Liver (tissue), 10 donors: ENCODE measurements at places on chromosomes 4 and X. TPM values are rescaled to one million over a fixed set of nuclear protein-coding genes. Genes with fewer than 3 reads are reported as not detected.

The FATE1 gene
- polyA plus RNA-seq: not detected

The PITX2 gene
- not detected for polyA plus RNA-seq

The TMEM164 gene
- 1.8 TPM for polyA plus RNA-seq

The SHROOM2 gene
- 3.4 TPM for polyA plus RNA-seq

The SLC10A4 gene
- polyA plus RNA-seq: not detected

The INTU gene
- polyA plus RNA-seq: 0.97 TPM

The ADAM29 gene
- not detected for polyA plus RNA-seq

The SMIM10 gene
- 0.53 TPM for polyA plus RNA-seq

The SATL1 gene
- polyA plus RNA-seq: not detected

The LGI2 gene
- not detected for polyA plus RNA-seq

The MBTPS2 gene
- 5.6 TPM for polyA plus RNA-seq

The CTAG1B gene
- not detected for polyA plus RNA-seq

The FAM47A gene
- not detected for polyA plus RNA-seq

The ZCCHC12 gene
- not detected for polyA plus RNA-seq

The TRIM61 gene
- polyA plus RNA-seq: 0.13 TPM

The SPANXN4 gene
- not detected for polyA plus RNA-seq

The GAGE12H gene
- not detected for polyA plus RNA-seq

The CDX4 gene
- polyA plus RNA-seq: not detected

The PLAC8 gene
- 18.6 TPM for polyA plus RNA-seq
